ENCODE measurements at places on chromosomes 11 and 22.

GRCh38 chr22:35742342-35743100 lies 24.8 kb downstream of the APOL5 start:
- DNase-seq, result peak; percentile 72

GRCh38 chr11:35078470-35078735 lies 60.6 kb upstream of the CD44 start:
- DNase-seq, result no peak

DNA sequence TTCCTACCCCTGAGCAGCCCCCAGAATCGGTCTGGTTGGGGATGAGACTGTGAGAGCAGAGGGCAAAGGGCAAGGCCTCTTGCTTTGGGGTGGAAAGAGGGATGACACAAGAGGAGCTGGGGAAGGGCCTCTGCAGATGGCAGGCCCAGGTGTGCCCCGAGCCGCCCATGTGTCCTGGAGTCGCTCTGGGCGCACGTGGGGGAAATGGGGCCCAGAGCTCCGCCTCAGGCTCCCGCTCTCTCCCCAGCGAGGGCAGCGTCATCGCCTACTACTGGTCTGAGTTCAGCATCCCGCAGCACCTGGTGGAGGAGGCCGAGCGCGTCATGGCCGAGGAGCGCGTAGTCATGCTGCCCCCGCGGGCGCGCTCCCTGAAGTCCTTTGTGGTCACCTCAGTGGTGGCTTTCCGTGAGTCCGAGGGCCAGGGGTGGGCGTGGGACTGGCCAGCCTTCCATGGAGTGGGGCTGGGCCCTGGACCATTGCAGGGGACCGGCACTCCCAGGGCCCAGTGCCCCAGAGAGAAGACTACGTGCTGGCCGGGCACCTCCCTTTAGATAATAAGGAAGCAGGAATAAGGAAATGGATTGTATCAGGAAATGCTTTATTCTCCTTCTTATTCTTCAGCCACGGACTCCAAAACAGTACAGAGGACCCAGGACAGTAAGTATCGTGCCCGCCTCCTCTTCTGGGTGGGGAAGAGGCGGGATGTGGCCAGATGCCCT lies 30.1 kb downstream of the ST14 start:
- DNase-seq, result no peak

GRCh38 chr11:44943118-44943517 lies 7.6 kb downstream of the TP53I11 start:
- no peak for DNase-seq

DNA sequence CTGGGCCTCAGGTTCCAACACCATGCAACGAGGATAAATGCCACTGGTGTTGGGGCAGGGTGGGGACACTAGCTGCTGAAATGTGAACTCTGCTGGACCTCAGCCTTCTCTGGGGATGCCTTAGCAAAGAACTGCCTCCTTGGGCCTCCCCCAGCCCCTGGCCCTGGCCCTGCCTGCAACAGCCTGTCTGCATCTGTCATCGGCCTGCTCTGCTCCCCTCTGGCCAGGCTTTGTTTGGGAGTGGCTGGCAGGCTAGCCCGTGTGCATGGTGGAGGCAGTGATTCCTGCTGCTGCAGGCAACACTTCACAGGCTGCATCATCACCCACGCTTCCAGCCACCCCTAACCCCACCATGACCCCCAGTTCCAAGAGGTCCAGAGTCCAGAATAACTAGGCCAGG lies 11.5 kb upstream of the MYOD1 start:
- DNase-seq, result no peak

- DNase-seq, result no peak
Observed at GRCh38 chr11:20046416-20046815, 113.9 kb downstream of the DBX1 start.

GRCh38 chr11:104524254-104524653 lies 360.3 kb upstream of the PDGFD start:
- no peak for DNase-seq

DNA sequence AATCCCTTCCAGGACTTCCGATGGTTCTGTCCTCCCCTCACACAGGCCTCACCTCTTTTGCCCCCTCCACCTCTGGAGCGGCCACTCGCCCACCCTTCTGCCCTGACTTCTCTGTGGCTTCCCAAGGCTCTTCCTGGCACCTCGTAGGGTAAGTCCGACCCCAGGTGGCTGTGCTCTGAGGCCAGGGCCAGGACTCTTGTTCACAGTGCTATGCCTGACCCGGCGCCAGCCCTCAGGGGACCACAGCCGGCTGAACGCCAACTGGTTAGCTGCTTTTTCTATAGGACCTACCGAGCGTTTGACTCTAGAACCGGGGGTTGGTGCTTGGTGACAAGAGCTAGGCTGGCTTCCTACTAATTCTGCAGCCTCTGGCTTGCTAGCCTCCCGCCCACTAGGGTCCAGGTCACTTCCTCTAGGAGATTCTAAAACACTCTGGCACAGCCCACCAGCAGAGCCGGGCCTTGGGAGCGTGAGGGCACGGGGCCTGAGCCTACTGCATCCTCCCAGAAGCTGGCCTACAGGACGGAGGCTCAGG lies 28.4 kb upstream of the KCNQ1OT1 start:
- DNase-seq, result no peak
